ENCODE measurements at places on chromosomes 11 and 22.

GRCh38 chr11:75945947-75946346 lies 130.9 kb downstream of the UVRAG start:
- no peak for DNase-seq

DNA sequence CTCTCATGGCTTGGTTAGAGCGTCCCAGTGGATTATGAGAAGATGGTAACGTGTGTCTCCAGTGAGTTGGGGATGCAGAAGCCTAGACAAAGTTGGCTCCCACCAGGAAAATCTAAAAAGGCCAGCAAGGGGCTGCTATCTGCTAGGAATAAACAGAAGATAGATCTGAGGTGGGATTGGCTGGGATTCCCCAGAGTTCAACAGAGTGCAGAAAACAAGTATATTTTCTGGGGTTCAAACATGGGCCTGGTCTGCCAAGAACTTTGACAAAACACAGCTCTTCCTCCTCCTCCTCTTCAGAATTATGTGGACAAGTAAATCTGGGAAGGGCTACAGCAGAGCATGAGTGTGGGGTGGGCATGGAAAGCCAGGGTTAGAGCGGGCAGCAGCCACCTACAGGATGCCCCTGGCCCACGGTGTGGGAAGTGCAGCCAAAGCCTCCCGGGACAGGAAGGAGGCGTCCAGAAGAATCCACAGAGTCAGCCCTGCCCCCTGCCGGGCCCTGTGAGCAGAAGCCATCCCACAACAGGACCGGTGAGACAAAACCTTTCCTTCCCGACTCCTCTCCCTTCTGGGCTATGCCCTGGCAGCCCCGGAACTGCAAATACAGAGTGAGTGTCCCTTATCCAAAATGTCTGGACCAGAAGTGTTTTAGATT lies 67.1 kb downstream of the CD82 start:
- DNase-seq = no peak

DNA sequence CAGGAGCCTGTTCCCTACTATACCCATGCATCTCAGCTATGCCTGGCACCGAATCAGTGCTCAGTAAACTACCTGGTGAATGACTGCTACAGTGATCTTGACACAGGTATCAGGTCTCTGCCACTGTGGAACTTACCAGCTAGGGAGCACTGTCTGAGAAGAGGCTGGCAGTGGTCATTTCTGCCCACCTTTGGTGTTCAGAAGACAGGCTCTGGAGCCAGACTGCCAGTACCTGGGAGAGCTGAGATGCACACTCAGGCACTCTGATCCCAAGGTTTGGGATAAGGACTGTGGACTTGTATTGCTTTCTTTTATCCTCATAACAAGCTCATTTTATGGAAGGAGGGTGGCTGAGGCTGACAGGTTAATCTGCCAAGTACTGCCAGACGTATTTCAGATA lies 52.7 kb downstream of the SYN3 start:
- DNase-seq = no peak

DNA sequence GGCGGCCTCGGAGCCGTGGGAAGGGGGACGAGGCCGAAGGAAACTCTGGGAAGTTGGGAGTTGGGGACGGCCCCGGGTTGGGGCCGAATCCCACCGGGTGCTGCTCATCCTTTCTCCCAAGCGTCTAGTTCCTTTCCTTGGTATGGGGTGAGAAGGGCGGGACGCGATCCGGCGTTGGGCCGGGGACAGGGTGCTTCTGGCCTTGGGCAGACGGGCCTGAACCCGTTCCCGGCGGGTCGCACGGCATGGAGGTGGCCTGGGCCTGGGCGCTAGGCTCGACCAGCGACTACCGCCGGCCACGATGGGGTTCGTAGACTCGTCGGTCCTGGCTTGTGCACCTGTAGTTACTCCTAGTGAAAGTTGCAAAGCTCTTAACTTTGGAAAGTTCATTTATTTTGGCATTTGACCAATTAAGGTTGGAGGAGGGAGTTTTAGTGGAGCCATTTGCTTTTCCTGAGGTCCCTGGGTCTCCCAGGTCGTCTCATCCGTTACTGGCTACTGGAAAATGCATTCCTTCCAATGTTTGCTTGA lies 1.0 kb downstream of the SYT9 start:
- peak; percentile 19 for DNase-seq

GRCh38 chr11:17608821-17609220 lies 61.8 kb downstream of the OTOG start:
- DNase-seq = no peak

GRCh38 chr22:48718818-48719500 lies 1108.7 kb downstream of the BRD1 start:
- peak; percentile 61 for DNase-seq

- no peak for DNase-seq
These were observed 39.9 kb downstream of the CADM1 start for GRCh38 chr11:115464269-115464668.

- no peak for DNase-seq
These were observed 174.4 kb upstream of the NARS2 start for GRCh38 chr11:78748918-78749690.

GRCh38 chr22:29213493-29213892 lies 7.8 kb downstream of the EMID1 start:
- no peak for DNase-seq

- no peak for DNase-seq
These were observed 94.9 kb downstream of the ZBTB16 start for GRCh38 chr11:114154271-114155047.

DNA sequence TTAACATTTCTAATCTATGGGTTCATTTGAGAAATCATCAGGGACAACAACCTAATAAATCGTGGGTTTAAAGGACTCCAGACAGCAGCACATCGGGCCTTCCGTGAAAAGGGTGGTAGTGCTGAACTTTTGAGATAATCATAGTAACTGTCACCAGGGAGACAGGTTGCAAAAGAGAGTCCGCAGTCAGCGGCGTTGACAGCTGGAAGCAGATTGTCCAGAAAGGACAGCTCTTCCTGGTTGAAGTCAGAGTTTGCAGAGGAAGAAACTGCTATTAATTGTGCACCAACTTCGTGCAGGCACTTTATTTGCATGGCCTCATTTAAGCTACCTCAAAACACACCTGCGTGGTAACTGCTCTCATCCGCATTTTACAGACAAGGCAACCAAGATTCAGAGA lies 20.5 kb upstream of the ISX start:
- no peak for DNase-seq

- no peak for DNase-seq
These were observed 14.5 kb downstream of the ART5 start for GRCh38 chr11:3627291-3627690.

GRCh38 chr11:108601150-108601549 lies 7.6 kb upstream of the EXPH5 start:
- no peak for DNase-seq

DNA sequence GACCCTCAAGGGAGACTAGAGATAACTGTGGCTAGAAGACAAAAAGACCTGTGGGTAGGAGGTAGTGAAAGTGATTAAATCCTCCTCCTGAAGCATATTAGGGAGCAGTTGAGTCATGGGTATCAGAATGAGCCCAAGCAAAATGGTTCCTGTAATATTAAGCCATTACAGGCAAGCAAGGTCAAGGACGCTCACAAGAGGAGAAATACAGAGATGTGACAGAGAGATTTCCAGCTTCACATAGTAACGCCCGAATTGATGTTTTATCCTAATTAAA lies 77.7 kb downstream of the FAM76B start:
- DNase-seq = no peak

GRCh38 chr11:61972672-61973475 lies 5.4 kb upstream of the FTH1 start:
- peak; percentile 32 for DNase-seq

All from pancreas (tissue), 10 donors.